ENCODE measurements at places on chromosomes 1 and 21.

- DNase-seq, result no peak
These were observed 44.8 kb upstream of the POU2F1 start for GRCh38 chr1:167175901-167176300.

DNA sequence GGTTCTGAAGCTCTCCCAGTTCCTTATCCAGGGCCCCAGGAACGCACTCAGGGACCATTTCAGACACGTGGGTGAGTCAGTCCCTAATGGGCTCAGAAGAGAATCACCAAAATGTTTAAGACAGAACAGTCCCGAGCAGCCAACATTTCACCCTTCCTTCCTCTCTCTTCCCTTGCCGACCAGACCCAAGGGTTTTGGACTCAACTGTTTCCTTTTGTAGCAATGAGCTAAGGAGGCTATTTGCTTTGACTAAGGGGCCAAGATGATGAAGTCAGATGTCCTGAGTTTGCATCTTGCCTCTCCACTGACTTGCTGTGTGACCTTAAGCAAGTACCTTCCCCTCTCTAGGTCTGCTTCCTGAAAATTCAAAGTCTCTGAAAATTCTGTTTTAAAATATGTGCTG is 472.3 kb upstream of the VAMP3 start:
- DNase-seq, result no peak

DNA sequence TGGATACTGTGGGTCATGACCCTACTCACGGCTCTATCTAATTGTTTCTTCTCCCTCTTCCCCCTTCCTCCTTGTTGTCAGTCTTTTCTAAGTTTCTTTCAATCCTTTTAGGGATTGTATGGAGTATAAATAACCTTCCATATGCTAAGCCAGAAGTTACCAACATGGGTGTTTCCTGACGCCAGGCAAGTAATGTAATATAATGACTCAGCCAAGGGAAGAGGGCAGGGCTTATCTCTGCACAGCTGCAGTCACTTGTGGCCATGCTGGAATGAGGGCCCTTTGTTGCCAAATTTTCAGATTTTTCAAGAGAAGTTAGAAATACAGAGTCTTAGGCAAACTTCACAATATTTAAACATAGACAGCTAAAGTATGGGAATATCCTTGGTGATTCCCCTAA is 194.6 kb downstream of the ST6GALNAC3 start:
- no peak for DNase-seq

DNA sequence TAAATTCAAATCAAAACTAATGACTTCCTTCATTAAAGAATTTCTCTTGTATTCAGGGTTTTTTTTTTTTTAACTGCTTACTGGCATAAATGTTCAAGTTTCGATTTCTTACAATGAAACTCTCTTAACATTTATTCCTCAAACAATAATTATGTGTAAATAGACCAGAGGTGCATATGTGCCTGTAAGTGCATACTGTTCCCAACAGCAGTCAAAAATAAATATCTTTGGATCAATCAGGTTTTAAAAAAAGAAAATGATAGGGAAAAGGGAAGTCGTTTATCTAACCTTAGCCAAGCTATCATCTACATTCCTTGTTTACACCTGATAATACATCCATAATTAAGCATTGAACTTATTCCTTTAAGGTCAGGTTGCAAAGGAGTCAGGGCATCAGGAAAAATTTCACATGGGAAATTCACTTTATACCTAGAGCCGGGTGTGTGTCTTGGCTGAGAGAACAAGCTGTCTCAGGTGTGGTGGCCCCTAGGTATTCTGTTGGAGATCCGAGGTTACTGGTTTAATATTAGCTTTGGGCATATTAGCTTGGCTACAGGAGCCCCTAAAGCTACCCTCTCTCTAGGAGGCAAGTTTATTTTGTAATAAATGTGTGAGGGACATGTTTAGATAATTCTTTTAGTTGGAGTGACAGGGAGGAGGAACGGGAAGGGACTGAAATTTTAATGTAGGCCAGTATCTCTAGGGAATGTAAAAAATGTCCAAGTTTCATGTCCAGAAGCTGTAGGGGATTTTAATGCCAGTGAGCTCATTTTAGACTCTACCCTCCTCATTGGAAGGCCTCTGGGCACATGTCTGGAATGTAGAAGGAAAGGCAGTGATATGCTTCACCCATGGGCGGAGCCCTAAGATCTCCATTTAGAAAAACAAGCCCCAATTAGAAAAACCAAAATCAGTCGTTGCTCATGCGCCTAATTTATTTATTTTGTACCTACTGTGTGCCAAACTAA is 327.9 kb upstream of the PROX1 start:
- DNase-seq, result no peak

DNA sequence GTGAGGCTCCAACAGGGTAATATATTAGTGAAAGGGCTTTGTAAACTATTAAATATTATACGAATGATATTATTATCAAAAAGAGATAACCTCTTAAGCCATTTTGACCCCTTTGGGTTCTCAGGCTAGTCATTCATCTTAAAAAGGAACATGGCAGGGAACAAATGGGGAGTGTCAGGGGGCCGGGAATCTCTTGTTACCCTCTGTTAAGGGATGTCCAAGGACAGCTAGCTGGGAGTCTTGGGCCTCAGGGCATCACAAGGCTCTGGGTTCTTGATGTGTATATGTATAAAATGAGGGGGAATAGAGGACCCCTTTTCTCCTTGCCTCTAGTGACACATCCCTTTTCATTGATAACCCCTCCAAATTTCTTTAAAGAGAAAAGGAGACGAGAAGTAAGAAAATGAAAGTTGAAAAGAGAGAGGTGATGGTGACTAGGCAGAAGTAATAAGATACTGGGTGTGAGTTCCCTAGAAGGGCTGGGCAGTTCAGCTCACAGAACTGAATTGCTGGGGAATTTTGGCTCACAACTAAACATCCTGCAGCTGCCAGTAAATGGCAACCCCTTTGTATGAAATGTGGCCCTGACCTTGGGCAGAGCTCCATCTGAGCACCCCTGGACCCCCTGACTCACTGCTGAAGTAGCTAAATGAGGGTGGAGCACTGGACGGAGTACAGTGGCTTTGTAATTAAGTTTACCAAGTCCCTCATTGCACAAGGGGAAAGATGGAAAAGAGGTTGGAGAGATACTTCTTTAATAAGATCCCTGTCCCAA is 20.0 kb upstream of the ZNF326 start:
- no peak for DNase-seq
